ENCODE measurements at places on chromosomes 2 and 18. TPM values are rescaled to one million over a fixed set of nuclear protein-coding genes. Genes with fewer than 3 reads are reported as not detected.

DNA sequence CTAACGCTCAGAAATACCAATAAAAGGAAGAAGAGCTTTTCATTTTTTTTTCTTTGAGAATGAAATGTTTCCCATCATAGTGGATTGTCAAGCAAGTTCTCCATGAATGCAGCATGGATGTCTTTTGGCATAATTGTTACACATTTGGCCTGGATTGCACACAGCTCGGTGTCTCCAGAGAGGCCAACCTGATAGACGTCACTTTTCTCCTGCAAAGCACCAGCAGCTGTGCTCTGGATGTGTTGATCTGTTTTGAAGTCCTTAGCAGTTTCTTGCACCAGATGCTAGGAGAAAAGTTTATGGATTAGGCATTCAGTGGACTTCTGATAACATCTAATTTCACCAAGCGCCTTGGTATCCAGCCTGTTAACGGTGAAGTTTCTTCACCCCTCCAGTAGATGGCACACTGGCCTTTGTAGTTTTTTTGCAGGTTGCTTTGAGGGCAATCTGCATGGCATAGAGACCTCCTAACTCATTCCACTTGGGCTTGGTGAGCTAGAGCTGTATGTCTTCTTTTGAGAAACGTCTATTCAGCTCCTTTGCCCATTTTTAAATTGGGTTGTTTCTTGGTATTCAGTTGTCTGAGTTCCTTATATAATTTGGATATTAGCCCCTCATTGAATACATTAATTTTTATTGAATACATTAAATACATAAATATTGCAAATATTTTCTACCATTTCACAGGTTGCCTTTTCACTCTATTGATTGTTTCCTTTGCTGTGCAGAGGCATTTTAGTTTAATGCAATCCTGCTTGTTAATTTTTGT lies 59.7 kb downstream of the PTH2R start:
- no peak overlapping the region for H3K4me3 ChIP-seq
- H3K27me3 ChIP-seq: no peaks in the 10 kb centered on the region
- H3K4me1 ChIP-seq: no peaks in the 10 kb centered on the region
- peak; percentile 35 for DNase-seq
- H3K36me3 ChIP-seq: no peaks in the 10 kb centered on the region

DNA sequence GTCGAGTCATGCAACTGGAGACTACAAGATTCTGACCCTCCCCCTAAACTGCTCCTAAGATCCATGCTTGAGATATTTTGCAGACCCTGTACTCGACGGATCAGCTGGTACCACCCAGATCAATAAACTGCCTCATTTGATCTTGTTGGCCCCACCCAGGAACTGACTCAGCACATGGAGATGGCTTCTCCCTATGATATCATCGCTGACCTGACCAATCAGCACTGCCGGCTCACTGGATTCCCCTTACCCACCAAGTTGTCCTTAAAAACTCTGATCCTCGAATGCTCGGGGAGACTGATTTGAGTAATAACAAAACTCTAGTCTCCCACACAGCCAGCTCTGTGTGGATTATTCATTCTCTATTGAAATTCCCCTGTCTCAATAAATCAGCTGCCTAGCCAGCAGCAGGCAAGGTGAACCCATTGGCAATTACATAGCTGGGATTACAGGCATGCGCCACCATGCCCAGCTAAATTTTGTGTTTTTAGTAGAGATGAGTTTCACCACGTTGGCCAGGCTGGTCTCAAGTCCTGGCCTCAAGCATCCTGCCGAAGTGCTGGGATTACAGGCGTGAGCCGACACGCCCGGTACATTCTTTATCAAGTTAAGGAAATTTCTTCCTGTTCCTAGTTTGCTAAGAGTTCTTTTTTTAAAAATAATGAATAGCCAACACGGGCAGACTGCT lies 43.6 kb downstream of the VPS54 start:
- H3K36me3 ChIP-seq: peaks cover 33% of the 10 kb centered on the region
- H3K27ac ChIP-seq: no peak overlapping the region
- peaks cover 15% of the 10 kb centered on the region for H3K4me1 ChIP-seq
- no peak overlapping the region for H3K4me3 ChIP-seq
- no peak for DNase-seq
- H3K27me3 ChIP-seq: no peaks in the 10 kb centered on the region

DNA sequence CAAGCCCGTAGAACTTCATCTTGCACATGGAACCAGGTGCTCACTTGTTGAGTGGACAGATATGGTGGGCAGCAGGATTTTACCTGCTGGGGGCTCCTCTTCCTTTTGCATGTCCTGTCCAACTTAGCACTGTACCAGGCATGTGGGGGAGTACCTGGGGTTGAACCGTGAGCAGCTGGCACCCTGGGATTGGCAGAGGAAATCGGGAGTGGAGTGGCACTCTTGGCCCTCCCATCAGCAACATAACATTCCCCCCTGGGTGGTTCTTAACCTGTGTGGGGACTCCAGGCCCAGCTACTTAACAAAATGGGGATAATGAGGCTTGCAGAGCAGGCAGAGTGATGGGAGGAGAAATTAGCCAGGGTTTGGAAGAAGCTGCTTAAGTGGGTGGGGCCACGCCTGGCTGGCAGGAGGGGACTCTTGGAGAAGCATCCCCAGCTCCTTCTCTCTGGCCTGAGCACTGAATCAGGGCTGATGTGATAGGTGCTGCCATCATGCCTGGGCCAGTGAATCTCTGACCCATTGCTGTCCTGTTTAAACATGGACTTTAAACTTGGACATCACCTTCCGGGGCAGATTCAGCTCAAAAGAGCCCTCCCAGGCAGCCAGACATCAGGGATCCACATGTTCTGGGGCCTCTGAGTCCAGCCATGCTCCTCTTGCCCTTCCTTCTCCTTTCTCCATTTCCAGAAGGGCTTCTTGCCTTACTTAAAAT lies 15.5 kb downstream of the FOSL2 start:
- peak overlapping the region; percentile 99 for H3K27ac ChIP-seq
- DNase-seq: no peak
- peaks cover 91% of the 10 kb centered on the region for H3K4me1 ChIP-seq
- H3K36me3 ChIP-seq: peaks cover 91% of the 10 kb centered on the region
- H3K4me3 ChIP-seq: no peak overlapping the region
- H3K27me3 ChIP-seq: no peaks in the 10 kb centered on the region

Gene EGR4
- not detected for total RNA-seq

- no peak overlapping the region for H3K4me3 ChIP-seq
- H3K4me1 ChIP-seq: peaks cover 19% of the 10 kb centered on the region
- no peak overlapping the region for H3K27ac ChIP-seq
- H3K27me3 ChIP-seq: no peaks in the 10 kb centered on the region
- no peak for DNase-seq
- no peaks in the 10 kb centered on the region for H3K36me3 ChIP-seq
These were observed 151.9 kb upstream of the ALKAL2 start for GRCh38 chr2:439556-440402.

DNA sequence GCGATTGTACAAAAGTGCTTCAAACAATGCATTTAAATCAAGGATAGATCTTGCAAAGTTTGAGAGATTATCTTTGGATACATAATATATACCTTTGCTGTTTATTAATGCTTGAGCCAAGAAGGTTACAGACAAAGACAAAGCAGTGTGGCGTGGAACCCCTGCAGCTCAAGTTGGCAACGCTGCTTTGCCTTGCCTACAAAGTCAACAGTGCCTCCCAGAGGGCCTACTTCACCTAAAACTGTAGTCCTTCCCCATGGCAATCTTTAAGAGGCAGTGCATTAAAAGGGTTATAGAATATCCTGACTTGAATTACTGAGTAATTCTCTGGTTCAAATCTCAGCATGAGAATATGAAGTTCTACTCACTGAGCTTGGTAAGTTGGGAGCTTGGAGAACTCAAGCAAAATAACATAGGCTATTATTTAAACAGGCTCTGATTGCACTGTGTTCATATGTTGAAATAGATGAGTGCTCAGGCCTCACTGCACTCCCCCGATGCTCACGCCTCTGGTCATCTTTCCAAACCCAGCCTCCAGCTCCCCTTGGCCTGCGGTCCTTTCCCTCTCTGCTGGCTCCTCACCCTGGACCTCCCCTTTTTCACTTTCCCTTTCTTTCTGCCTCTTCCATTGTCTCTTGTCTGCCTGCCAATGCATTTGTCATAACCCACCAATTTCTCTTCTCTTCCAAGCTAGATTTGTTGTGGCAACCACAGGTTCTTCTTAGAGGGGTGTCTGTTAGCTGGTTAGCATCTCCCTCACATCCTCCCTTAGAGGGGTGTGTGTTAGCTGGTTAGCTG lies 96.5 kb downstream of the MYT1L start:
- no peak overlapping the region for H3K4me3 ChIP-seq
- H3K27me3 ChIP-seq: no peaks in the 10 kb centered on the region
- no peak overlapping the region for H3K27ac ChIP-seq
- no peak for DNase-seq

Gene LIMS4
- 0.97 TPM for total RNA-seq

Gene CNTNAP5
- not detected for total RNA-seq

DNA sequence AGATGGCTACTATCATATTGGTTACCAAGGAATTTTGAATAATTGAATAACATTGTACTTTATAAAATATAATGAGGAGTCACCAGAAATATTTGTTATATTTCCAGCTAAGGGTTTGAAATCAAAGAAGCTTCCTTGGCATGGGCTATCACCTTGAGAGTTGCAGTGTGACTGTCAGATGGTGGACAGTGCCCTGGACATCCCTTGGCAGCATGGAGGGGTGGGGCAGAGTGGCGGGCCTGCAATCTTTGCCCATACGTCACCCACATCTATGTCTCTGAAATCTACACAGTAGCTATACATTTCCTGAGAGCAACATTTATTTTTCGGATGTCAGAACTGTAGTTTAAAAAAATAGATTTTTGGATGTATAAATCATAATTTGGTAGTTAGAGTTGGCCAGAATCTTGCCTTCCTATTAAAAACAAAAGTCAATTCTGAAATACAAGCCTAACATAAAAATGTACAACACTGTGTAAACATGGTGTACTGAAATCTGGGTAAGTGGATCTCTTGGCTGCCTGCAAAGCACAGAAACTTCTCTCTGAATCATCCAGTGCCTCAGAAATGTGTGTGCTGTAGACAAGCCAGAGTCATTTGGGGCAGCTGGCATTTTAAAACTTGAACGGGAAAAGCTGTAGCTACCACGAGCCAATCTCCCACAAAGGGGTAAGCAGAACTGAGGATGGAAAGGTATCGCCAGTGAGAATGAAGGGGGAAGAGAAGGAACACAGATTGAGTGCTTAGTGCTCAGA lies 124.2 kb upstream of the ARHGAP28 start:
- no peak for DNase-seq
- no peak overlapping the region for H3K4me3 ChIP-seq
- no peaks in the 10 kb centered on the region for H3K27me3 ChIP-seq
- no peaks in the 10 kb centered on the region for H3K36me3 ChIP-seq
- H3K27ac ChIP-seq: no peak overlapping the region

DNA sequence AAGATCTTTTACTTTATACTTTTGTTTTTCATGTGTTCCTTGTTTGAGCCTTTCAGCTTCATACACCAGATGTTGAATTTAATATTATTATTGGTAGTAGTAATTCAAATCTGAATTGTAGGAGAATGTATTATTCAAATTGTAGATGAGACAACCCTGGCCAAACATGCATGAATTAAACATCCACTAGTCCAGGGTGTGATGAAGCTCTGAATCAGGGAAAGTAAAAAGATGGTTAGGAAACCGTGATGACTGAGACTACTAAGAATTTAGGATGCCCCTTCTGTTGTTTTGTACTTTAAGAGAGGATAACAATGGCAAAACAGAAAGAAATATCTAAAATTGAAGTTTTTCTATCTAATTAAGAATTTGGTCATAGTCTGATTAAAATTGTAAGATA lies 227.8 kb upstream of the CDH2 start:
- no peak overlapping the region for H3K4me3 ChIP-seq
- no peaks in the 10 kb centered on the region for H3K27me3 ChIP-seq
- H3K27ac ChIP-seq: no peak overlapping the region
- DNase-seq: no peak

GRCh38 chr18:45690975-45691815 lies 32.8 kb upstream of the SLC14A1 start:
- H3K27me3 ChIP-seq: peaks cover 13% of the 10 kb centered on the region
- H3K36me3 ChIP-seq: peaks cover 12% of the 10 kb centered on the region
- H3K4me1 ChIP-seq: peaks cover 49% of the 10 kb centered on the region
- H3K4me3 ChIP-seq: no peak overlapping the region
- DNase-seq: peak; percentile 85

DNA sequence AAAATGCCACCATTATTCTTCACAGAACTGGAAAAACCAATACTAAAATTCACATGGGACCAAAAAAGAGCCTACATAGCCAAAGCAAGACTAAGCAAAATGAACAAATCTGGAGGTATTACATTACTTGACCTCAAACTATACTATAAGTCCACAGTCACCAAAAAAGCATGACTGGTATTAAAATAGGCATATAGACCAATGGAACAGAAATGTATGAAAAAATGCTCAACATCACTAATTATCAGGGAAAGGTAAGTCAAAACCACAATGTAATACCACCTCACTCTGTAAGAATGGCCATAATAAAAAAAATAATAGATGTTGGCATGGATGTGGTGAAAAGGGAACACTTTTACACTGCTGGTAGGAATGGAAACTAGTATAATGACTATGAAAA lies 158.6 kb downstream of the CDH2 start:
- no peak for DNase-seq
- H3K36me3 ChIP-seq: no peaks in the 10 kb centered on the region
- H3K4me3 ChIP-seq: no peak overlapping the region
- H3K27ac ChIP-seq: no peak overlapping the region
- H3K27me3 ChIP-seq: no peaks in the 10 kb centered on the region
- no peaks in the 10 kb centered on the region for H3K4me1 ChIP-seq

DNA sequence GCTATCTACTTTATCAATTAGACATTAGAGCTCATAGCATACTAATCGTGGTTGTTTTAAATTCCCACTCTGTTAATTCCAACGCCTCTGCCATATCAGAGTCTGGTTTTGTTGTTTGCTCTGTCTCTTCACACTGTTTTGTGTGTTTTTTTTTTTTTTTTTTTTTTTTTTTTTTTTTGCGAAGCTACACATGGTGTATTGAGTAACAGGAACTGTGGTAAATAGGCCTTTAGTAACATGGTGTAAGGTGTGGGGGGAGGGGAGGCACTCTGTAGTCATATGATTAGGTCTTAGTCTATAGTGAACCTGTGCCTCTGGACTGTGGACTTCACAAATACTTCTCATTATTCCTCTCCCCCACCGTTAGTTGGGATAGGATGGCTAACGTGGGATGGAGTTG lies 370.7 kb upstream of the RAB12 start:
- no peaks in the 10 kb centered on the region for H3K4me1 ChIP-seq
- no peaks in the 10 kb centered on the region for H3K36me3 ChIP-seq
- H3K4me3 ChIP-seq: no peak overlapping the region
- H3K27me3 ChIP-seq: no peaks in the 10 kb centered on the region
- H3K27ac ChIP-seq: no peak overlapping the region

Data from activated CD8-positive, alpha-beta T cell treated with anti-CD3 and anti-CD28 coated beads, Interleukin-2, amount 10 ng/mL, durations not matched to agents 7 days and 5 days (primary cell).